NB4 (cell line): ENCODE measurements at places on chromosomes 3 and 15.

DNA sequence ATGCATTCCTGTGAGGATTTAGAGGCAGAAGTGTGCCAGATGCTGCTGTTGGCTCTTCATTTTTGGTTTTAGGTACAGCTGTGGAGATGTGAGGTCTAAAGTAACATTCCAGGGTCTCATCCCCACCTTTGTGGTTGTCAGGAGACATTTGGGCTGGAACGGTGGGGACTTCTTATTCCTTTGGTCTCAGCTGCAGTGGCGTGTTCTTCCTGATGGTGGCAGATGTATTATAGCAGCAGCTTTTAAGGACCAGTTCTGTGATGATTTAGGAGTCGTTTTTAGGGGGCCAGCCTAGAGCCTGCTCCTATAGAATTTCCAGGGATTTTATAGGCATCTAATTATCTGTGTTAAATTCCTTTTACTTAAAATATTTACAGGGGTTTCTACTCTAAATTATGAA, 221.0 kb upstream of the EOMES start:
- DNase-seq: peak; percentile 11

- no peak for DNase-seq
Observed at GRCh38 chr15:45097466-45097865, 16.5 kb downstream of the DUOX2 start.

DNA sequence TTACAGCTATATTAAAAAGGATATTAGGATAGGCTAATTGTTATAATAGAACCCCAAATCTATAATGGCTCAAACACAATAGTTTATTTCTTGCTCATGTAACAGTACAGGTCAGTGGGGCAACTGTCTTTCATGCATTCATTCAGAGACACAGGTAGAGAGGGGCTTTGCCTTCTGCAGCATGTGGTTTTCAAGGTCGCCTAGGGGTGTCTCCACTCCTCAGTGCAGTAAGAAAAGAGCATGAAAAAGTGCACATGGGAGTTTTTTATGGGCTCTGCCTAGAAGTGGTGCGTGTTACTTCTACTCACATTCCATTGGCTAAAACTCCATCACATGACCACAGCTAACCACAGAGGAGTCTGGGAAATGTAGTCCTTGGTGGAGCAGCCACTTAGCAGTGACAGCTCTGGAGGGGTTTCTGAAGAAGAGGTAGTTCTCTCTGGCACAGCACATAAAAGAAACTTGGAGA, 1.8 kb downstream of the ZBTB38 start:
- peak; percentile 86 for DNase-seq

- DNase-seq: peak; percentile 96
Observed at GRCh38 chr15:68256675-68257450, 20.7 kb upstream of the FEM1B start.

- DNase-seq: no peak
Observed at GRCh38 chr3:189099505-189100290, 72.1 kb upstream of the TPRG1 start.

DNA sequence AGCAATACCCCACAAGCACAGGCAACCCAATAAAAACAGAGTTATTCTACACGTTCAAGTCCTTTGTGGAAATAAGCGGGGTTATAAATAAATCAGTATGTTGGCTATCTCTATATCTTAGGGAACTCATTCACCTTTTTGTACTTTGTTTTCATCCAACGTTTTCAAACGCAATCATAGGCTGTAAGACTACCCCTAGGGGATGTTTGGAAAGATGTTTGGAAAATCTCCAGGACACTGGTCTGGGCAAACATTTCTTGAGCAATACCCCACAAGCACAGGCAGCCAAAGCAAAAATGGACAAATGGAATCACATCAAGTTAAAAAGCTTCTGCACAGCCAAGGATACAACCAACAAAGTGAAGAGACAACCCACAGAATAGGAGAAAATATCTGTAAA, 70.1 kb downstream of the CLDN11 start:
- DNase-seq: no peak

DNA sequence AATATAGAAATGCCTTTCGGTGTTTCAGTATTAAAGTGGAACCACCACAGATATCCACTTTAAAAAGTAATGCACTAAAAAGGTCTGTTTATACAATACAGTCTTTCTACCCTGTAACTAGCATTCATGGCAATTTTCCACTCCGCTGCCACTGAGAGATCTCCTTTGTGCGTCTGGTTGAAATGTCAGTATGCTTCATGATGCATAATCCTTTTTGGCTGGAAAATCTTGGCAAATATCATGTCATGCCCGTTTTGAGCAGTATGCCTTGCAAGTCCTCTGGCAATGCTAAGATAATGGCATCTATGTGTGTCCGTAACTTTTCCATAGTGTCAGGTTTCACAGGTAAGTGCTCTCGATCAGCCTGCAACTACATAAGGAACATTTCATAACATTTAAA, 30.8 kb upstream of the ARF4 start:
- no peak for DNase-seq

DNA sequence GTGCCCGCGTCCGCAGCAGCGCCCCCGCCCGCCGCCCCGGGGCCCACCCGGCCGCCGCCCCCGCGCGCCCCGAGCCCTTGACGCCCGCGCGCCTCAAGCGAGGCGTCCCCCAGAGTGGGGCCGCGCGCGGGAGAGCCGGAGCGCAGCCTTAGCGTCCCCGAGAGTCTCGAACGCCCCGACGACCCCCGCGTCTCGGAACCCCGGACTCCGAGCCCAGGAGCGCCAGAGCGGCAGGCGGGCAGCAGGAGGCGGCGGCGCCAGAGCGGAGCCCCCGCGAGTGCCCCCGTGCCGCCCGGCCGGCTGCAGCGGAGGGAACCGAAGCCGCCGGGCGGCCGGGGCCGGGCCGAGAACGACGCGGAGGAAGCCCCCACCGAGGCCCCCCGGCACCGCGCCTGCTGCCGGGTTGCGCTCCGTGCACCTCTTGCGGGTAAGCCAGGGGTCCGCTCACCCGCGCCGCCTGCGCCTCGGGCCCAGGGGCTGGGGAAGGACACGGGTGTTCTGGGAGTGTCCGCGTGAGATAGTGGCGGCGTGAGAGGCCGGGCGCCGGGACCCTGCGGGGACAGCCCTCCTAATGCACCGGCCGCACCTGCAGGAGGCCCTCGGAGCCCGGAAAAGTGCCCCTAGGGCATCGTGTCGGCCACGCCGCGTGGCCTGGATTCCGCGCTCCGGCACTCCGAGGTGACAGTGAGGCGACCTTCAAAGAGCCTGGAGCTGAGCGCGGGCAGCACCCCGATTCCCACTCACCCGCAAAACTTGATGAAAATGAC, 52.0 kb upstream of the ULK4 start:
- peak; percentile 52 for DNase-seq

GRCh38 chr15:71629781-71630474, 180.4 kb upstream of the NR2E3 start:
- DNase-seq: no peak

- DNase-seq: peak; percentile 59
Observed at GRCh38 chr3:39126532-39127071, 19.1 kb downstream of the TTC21A start.

- no peak for DNase-seq
Observed at GRCh38 chr3:74920721-74921350, 306.4 kb upstream of the CNTN3 start.

- no peak for DNase-seq
Observed at GRCh38 chr15:88394553-88395145, 72.5 kb downstream of the MRPL46 start.

GRCh38 chr3:150329408-150329807, 78.7 kb upstream of the TSC22D2 start:
- no peak for DNase-seq

- no peak for DNase-seq
Observed at GRCh38 chr3:99678023-99678422, 39.6 kb downstream of the COL8A1 start.

- DNase-seq: no peak
Observed at GRCh38 chr15:63488398-63488960, 15.9 kb upstream of the USP3 start.
